CD4-positive, alpha-beta T cell treated with Interleukin-10 for 1 hour (primary cell): ENCODE measurements at places on chromosomes 7 and 10.

DNA sequence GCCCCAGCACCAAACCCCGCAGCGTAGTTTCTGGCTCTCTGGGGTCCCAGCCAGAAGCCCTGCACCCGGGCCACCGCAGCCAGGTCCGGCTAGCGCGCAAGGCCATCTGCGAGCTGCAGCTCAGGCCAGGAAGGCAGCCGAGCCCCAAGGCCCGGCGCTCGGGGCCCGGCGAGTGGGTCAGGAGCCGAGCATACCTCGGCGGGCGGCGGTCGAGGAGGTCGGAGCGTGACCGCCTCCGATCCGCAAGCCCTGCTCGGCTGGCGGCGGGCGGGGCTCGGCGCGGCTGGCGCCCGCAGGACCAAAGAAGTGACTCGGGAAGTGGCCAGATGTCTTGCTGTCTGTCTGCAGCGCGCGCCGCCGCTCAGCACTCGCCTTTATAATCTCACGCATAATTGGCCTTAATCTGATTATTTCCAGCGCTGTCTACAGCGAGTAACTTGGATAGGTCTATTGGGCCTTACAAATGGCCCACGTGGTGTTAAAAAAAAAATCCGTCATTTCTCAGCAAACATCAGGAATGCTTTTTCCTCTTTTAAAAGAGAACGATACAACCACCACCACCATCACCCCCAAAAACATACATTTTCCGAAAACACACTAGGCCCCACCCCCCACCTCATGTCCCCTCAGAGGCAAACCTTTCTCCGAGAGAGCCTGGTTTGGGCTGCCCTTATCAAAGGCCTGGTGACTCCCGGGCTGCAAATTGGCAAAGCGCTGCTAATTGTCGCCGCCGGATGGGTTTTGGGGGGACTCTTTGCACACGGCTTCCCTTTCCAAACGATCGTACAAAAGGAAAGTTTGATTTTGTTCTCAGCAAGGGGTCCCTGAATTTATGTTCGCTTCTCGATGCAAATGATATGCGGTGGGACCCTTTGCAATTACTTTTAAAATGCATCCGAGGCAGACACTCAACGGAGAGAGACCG, at the start of gene DRGX:
DRGX (minus strand) TSS at position 349 of the 925 bp plus-strand sequence. CDS start 649 bp downstream, outside the sequence.
- DNase-seq: no peak

DNA sequence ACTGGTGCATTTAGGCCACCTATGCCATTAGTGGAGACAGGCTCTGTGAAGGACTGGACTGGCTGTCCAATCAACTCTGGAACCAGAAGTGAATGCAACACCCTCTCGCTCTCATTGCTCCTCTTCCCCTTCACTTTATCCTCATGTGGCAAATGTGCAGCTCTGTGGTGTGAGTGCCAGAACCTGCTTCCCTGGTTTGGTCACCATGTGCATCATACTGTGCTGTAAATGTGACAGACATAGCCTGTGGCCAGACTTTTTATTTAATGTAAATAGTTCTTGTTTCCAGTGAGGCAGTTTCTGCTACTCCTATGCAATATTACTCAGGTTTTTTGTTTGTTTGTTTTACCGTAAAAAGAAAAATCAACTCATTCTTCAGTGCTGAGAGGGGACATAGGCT, 73.0 kb upstream of the PPP1R9A start:
- no peak for DNase-seq

- no peak for DNase-seq
These were observed 48.8 kb downstream of the GOLGA7B start for GRCh38 chr10:97898429-97898828.

GRCh38 chr7:58086461-58086860, 636.5 kb downstream of the ZNF716 start:
- no peak for DNase-seq

DNA sequence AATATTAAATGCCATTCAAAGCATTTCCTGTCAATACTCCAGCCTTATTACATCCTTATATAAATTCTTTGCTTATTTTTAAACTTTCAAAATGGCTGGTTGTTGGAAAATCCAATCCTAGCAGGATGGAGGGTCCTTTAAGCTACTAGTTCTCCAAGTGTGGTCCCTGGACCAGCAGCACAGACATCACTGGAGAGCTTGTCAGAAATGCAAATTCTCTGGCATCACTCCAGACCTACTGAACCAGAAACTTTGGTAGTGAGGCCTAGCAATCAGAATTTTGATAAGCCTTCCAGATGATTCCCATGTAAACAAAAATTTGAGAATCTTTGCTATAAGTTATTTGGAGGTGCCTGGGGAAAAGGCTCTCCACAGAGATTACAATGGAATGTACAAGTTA, 43.8 kb downstream of the CALCR start:
- no peak for DNase-seq

DNA sequence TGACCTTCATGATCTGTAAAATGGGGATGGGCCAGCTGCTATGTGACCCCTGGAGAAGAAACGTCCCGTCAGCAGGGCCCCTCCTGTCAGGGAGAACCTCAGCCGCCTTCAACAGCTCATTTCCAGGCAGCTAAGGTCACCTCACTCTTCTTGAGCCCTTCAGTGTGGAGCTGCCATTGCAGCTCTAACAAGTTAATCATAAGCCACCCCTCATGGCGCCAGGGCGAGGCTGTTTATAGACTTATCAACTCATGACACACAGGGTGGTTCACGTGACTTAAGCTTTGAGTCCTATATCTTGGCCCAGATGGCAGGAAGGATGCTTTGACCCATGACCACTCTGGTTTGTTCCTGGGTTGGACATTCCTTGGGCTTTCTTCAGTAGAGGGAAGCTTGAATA, 315.1 kb downstream of the TNS3 start:
- no peak for DNase-seq

GRCh38 chr10:63603709-63604445, 82.7 kb downstream of the REEP3 start:
- DNase-seq: no peak

DNA sequence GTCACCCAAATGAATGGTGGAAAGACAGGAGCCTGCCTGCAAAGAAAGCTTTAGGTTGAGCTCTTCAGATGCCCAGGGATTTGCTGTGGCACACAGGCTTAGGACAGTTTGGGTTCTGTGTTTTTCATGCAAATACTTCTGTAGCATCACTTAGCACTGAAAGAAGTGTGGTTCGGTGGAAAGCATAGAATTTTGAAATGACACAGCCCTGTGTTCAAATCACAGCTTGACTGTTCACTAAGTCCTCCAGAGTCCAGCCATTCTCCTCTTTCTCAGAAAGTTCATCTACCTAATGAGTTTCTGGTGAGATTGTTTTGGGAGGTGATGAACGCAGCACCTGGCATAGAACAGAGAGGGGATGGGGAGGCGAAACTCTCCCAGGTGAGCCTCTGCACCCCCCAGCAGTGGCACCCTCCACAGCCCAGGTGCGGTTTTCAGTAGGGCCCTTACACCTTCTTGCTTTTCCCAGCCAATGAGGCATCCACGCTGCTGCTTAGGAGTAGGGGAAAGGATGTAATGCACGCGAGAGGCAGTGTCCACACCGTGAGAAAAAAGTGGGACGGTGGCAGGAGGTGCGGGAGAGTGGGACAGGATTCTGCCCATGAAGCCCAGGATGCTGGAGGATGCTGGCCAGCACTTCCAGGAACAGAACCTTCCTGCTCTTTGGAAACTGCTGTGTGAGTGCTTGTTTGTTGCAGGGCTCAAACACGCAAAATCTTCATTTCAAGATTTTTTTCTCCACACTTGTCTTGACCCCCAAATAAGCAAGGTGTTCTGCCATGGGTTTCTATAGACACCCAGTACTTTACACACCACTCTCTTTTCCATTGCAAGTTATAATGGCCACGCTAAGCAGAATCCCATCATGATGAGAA, 11.6 kb downstream of the EN2 start:
- DNase-seq: no peak

GRCh38 chr10:93452143-93452542, 30.0 kb downstream of the MYOF start:
- no peak for DNase-seq

- DNase-seq: no peak
These were observed 11.3 kb downstream of the ZNF680 start for GRCh38 chr7:64551375-64552142.
